ENCODE measurements at places on chromosomes 3 and 15.

GRCh38 chr3:39474126-39474515 lies 6.6 kb downstream of the MOBP start:
- DNase-seq: no peak

DNA sequence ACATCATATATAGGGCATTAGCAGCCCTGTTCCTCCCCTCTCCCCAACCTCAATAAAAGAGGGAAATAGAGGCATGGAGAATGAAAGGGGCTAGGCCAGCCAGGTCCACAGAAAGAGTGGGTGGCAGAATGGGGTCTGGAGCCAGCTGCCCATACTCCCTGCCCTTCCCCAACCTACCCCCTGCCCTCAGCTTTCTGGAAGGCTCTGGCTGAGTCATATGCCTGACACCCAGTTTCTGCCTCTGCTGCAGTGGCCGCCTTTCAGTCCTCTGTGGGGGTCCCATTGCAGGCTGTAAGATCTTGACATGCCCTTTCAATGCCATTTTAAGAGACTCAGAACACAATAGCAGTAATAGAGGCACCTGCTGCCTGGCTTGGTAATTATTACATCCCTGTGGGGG lies 95.7 kb downstream of the LINGO1 start:
- DNase-seq: no peak

DNA sequence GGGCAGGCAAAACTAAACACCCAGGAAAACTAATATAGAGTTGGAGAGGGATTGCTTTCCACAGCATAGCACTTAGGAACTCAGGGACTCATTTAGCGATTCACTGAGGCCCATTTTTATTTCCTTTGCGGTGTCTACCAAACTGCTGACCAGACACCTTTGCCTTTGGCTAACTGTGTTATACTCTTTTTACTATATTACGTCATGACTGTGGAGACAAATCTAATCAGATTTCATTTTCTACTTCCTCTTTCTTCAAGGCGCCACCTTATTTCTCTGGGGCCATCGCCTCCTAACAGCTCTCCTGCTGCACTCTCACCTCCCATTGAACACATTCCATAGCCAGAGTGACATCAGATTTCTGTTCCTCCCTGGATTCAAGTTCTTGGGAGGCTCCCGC lies 215.7 kb upstream of the WNT5A start:
- no peak for DNase-seq

DNA sequence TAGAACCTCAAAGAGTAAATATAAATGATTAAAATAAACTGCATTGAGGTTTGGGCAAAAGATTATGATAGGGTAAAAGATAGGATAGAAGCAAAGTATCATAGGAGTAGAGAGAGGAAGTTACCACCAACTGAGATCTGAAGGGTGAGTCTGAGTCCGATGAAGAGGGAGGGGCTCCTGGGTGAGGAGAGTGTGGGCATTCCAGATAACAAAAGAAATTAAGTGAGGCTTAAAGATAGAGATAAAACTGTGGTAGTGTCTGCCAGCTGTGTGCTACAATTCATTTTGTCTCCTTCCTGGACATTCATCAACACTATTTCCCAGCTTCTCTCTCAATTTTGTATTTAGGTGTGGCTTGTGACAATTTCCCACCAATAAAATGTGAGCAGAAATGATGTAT lies 343.0 kb upstream of the PLSCR5 start:
- DNase-seq: no peak

GRCh38 chr3:171615686-171616085 lies 155.5 kb upstream of the TNIK start:
- DNase-seq: no peak

- DNase-seq: no peak
Observed at GRCh38 chr3:177607589-177607988, 410.3 kb upstream of the TBL1XR1 start.

GRCh38 chr3:23859012-23859743 lies 53.4 kb downstream of the UBE2E1 start:
- no peak for DNase-seq

GRCh38 chr3:16103472-16103871 lies 71.0 kb upstream of the GALNT15 start:
- no peak for DNase-seq

DNA sequence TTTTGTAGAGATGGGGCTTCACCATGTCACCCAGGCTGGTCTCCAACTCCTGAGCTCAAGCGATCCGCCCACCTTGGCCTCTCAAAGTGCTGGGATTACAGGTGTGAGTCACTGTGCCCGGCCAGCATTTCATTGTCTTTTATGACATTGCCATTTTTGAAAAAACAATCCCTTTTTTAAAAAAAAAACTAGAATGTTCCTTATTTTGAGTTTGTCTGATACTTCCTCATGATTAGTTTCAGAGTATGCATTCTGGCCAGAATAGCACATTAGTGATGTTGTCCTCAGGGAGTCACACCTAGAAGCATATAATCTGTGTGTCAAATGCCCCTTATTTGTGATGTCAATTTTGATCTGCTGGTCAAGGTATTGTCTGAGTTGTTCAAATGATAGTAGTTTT lies 21.2 kb upstream of the NMD3 start:
- no peak for DNase-seq

GRCh38 chr3:131072845-131073244 lies 46.2 kb downstream of the NEK11 start:
- no peak for DNase-seq

- no peak for DNase-seq
Observed at GRCh38 chr3:11379238-11379823, 107.1 kb downstream of the ATG7 start.

- no peak for DNase-seq
Observed at GRCh38 chr3:168581771-168582225, 486.1 kb upstream of the GOLIM4 start.

DNA sequence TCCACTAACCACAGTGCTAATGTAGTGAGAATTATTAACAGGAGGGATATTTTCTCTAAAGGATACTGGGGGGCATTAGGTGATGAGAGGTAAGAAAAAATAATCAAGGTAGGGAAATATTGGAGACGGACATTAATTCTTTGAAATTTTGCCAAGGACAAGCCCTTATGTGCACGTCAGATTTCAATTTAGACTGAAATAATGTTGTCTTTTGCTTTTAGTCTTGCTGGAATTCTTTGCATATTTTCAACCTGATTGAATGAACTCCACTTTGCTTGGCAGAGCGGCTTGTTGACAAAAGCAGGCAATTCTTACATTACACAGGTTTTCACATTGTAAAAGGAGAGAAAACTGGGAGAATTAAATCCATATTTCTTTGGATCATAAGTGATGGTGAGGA lies 25.0 kb upstream of the C3orf52 start:
- no peak for DNase-seq

- DNase-seq: no peak
Observed at GRCh38 chr15:78790027-78790426, 21.2 kb downstream of the ADAMTS7 start.

GRCh38 chr3:9198899-9199335 lies 50.5 kb downstream of the SRGAP3 start:
- DNase-seq: no peak

DNA sequence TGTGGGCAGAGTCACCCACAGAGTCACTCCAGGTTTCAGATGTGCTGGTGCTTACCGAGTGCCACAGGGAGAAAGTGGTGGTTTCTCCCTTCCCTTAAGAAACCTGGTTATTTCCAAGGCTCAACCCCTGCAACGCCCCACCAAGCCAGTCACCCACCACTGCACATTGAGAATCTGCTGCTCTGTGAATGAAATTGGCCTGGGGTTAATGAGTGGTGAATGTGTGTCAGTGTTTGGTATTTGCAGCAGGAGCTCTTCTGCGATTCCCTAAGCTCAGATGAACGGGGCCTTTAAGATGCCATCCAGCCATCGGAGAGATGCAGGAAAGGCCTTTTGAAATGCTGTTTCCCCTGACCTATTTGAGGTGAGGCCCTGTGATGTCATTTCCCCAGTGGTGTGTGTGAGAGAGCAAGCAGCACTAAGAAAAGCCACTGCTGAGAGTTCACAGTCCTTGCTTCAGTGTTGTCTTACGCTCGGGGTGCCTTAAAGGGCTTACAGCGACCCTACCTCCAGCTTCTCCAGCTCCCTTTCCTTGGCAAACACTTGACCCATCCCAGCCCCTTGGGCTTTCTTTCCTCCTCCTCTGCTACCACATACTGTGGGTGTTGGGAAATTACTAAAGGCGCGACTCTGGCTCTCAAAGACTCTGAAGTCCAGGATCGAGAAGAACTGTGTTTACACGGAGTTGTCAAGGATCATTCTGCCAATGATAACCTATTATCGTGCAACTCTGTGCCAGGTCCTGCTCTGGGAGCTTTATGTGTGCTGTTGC lies 68.9 kb downstream of the SMAD3 start:
- peak; percentile 37 for DNase-seq

GRCh38 chr3:58470363-58471024 lies 21.4 kb upstream of the KCTD6 start:
- no peak for DNase-seq

DNA sequence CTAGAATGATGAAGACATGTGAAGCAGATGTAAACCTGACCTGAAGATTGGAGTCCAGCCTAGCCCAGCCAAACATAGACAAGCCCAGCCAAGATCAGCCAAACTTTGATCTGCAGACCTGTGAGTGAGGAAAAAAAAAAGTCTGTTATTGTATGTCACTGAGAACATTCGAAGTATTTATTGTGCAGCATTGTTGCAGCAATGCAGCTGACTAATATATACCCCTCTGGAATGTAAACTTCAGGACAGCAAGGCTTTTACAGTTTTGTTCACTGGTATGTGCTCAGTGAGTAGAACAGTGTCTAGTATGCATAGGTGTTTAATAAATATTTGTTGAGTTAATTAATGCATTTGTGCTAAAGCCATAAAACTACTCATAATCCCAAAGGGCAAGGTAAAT lies 23.4 kb downstream of the TMEM202 start:
- DNase-seq: no peak

DNA sequence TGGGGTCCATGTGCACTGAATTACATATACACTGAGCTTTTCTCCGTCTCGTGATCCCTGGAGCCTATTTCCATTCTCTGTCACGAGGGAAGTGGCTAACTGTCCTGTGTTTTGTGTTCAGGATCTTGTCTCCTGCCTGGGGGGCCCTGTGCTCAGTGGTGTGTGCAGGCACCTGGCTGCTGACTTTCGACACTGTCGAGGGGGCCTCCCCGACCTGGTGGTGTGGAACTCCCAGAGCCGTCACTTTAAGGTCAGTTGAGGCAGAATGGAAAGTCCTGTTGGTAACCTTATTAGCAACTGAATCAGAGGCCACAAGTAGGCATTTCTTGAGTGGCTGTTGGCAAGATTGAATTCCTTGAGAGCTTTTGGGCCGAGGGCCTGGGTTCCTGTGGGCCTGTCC lies 26.7 kb downstream of the FAN1 start:
- no peak for DNase-seq

- DNase-seq: no peak
Observed at GRCh38 chr3:68428495-68428894, 503.9 kb downstream of the TAFA4 start.

GRCh38 chr15:32834156-32834555 lies 116.4 kb downstream of the GREM1 start:
- DNase-seq: no peak

- no peak for DNase-seq
Observed at GRCh38 chr3:8757551-8758518, 11.6 kb downstream of the OXTR start.

Data from stimulated activated CD4-positive, alpha-beta T cell treated with anti-CD3 and anti-CD28 coated beads, Interleukin-4, amount 100 ng/mL, for 1 hour (primary cell).